SJCRH30 (cell line): ENCODE measurements at places on chromosomes 1 and 21. TPM values are rescaled to one million over a fixed set of nuclear protein-coding genes. Genes with fewer than 3 reads are reported as not detected.

Gene NCAM2
- total RNA-seq: not detected in 2 replicates

Gene NBPF8
- total RNA-seq: 7.4 and 9.2 TPM in 2 replicates

Gene FAM177B
- not detected in 2 replicates for total RNA-seq

Gene MCOLN3
- 4.7 and 6.2 TPM in 2 replicates for total RNA-seq

Gene SOX13
- 28.9 and 35.1 TPM in 2 replicates for total RNA-seq
